Activated CD8-positive, alpha-beta memory T cell treated with anti-CD3 and anti-CD28 coated beads for 1 hour (primary cell): ENCODE measurements at places on chromosomes 7 and 10.

DNA sequence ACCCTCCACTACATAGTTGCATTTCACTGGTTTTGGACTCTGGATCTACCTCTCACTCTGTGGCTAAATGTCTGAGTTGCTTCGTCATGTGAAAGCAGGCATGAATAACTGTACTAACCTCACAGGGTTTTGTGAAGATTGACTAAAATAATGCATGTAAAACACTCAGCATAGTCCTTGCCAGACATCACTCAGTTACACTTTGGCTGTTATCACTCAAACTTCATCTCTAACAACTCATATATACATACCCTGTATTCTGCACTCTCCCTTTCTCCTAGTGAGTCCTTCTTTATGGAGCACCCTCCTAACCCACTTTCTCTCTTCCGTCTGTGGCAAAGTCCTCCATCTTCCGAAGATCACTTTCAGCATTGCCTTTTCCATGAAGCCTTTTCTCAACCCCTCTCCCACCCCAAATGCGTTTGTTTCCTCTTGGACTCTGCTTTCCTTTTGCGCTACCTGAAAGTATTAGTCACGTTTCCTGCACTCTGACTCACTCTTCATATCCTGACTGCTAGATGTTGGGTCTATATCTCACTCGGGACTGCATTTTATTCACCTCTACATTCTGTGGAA, 72.6 kb downstream of the OSBPL3 start:
- no peak for DNase-seq

GRCh38 chr10:111756217-111757061, 427.1 kb downstream of the GPAM start:
- DNase-seq: no peak

DNA sequence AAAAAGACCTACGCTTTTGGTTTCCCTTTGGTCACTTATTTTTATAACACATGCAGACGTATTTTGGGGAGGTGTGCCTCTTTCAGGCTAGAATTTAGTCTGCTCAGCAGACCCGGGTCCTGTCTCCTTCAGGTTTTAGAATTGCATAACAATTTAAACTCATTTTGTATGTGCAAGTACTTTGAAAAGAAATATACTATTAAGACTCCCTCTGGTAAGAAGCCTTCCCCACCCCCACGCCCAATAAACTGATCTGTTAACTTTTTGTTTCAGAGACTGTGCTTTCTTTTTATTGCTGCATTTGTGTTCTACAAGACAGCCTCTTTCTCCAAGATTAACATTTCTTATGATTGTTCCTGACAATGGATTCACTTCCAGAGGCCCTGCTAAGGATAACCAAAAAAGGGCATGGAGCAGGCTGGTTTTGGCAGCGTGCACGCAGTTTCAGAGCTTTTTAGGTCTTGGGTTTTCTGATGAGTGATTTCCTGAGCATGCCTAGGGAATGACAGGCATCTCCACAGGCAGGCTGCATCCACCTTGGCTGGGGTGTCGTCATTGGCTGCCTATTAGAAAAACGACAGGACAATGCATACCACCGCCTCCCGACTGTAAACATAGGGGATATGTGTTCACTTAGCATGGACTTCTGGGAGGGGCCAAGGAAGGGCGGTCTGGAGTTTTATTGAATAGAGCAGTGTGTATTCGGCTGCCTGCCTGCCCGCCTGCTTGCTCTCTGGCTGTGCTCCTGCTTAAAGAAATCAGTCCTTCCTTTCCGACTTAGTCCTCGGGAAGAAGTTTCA, at the start of gene CALD1:
Gene CALD1, plus strand, starts transcription at position 694 of the 800 bp plus-strand sequence. CDS start 88,100 bp downstream, outside the sequence.
- DNase-seq: no peak

- DNase-seq: no peak
Measured at GRCh38 chr7:28182071-28182471, 1.5 kb upstream of the JAZF1 start.

DNA sequence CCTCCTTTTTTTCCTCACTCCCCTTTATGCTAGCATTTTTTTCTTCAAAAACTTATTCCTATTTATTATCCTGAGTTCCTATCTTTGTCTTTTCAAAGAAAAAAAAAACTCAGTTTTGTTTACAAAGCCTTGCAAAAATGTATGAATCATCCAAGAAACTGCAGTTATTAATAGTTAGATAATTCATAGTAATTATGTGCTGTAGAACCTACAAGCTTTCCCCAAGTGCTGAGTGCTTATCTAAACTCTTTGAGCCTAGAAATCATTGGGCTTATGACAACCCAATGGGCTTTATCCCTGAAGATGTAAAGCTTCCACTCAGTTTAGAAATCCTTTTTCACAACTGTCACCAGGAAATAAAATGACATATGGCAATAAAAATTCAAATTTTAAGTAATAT, 145.9 kb upstream of the WNT16 start:
- DNase-seq: no peak

- no peak for DNase-seq
Measured at GRCh38 chr7:37323966-37324365, 124.7 kb downstream of the ELMO1 start.

DNA sequence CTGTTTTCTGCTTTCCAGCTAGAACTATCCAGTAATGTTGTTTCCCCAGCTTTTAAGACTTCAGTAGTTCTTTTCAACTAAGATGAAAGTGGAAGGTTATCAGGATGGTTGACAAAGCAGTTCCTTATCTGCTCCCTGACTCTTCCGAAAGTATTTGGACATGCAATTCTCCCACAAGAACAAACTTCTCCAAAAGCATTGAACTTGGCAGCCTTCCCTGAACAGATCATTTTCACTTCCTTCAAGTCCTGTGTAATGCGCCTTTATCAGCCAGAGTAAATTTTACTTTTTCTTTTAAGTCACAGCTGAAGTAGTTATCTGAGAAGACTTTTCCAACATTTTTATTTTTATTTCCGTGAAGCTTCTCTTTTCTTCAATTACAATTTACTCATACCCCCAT, 39.7 kb downstream of the CDC14C start:
- DNase-seq: no peak

GRCh38 chr7:96921771-96922170, 83.6 kb upstream of the DLX6 start:
- no peak for DNase-seq

DNA sequence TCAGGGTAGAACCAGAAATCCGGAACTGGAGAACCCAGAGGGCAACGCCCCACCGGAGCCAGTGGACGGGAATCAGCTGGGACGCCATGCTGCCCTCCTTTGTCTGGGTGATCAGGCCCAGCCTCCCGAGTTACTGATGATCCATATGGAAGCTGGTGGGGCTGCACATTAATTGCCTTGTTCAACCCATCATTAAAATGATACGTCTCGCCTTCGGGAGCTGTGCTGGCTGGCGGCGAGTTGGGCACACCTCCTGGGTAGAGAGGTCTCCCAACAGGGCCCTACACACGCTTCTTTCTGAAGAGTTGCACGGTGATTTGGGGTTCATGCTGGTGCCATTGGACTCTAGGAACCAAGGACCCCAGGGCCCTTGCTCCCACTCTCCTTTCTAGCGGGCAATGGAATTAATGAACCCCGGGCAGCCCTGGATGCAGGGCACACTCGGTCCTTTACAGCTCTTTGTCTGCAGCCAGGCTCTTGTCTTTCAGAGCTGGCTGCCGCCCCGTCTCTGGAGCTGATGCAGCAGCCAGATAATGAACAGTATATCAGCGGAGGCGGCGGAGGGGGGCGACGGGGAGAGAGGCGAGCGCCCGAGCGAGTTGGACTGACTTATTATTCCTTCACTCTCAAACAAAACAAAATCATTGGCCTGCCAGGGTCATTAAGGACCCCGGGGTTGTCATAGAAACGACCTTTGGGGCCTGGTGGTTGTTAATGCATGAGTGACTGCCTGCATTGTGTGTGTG, 412.2 kb upstream of the ZMIZ1 start:
- DNase-seq: no peak

DNA sequence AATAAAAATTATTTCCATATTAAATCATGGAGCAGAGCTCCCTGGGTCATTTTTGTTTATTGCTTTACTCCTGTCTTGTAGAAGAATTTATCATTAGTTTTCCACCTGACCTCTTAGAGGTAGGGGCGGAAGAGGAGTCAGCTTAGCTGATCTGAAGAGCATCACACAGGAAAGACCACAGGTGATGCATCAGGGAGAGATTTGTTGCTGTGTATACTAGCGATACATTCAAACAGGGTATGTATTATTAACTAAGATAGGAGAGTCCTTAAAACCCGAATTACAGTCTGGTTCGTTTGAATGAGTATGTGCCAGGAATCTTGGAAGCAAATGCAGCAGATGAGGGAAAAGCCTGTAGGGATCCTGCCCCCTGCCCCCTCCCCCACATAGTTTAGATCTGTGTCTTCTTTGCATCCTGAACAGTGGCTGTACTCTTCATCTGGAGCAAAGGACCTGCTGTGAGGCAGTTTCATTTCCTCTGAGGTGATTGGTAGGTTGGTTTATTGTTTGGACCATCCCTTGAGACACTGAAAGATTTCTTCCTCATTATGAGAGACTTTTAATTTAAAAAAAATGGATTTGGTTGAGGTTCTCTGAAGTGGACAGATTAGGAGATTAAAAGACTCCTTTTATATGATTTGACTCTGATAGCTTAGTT, 177.0 kb downstream of the SND1 start:
- no peak for DNase-seq

GRCh38 chr7:2782565-2782964, 61.5 kb downstream of the GNA12 start:
- no peak for DNase-seq

GRCh38 chr7:131305152-131305551, 22.5 kb upstream of the MKLN1 start:
- DNase-seq: no peak

GRCh38 chr10:132669208-132669861, 116.6 kb downstream of the NKX6-2 start:
- DNase-seq: no peak
